ENCODE measurements at places on chromosomes 12 and 14.

GRCh38 chr12:39389399-39390150, 53.3 kb downstream of the KIF21A start:
- DNase-seq, result no peak

DNA sequence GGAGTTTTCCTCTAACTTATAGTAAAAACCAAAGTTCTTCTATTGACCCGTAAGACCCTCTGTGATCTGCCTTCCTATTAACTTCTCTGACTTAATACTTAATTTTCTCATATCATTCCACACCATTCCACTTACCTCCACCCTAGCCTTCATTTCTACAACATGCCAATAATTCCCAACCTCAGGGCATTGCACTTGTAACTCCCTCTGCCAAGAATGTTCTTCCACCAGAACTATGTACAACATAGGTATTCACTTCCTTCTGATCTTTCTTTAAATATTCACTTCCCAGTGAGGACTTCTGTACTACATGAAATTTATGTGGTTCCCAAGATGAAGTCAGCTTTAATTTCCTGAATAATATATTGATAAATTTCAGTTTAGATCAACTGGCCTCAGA, 531.7 kb downstream of the LRFN5 start:
- no peak for DNase-seq

GRCh38 chr12:97275256-97275655, 187.3 kb upstream of the RMST start:
- peak; percentile 57 for DNase-seq

DNA sequence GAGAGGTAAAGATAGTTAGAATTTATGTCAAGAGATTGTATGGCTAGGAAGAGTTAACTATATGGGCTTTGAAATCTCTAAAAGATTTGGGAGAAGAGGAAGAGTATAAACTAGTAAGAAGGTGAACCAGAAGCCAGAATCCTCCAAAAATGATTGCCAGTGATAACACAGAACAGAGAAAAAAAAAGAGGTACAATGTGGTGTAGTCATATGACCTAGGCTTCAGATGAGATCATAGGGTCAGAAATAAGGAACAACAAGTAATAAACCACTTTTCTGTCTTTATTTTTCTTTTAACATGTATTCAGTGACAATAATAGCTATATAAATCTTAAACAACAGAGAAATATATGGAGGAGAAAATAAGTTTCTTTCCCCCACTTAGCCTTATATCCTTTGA, 2.0 kb upstream of the NECAP1 start:
- DNase-seq, result no peak

DNA sequence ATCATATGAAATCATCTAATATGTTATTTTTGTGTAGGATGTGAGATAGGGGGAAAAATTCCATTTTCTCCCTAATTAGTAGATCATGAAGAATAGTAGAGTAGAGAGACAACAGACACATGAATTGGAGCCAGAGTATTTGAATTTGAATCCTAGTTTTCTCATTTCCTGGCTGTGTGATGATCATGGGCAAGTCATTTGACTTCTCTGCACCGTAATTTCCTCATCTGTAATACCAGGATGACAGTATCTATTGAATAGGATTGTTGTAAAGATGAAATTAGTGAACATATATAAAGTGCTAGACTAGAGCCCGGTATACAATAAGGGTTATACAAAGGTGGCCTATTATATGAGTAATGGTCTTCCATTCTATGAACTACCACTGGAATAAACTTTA, 32.2 kb upstream of the PLXNC1 start:
- DNase-seq, result no peak

GRCh38 chr14:37778135-37778943, 182.9 kb downstream of the TTC6 start:
- no peak for DNase-seq

DNA sequence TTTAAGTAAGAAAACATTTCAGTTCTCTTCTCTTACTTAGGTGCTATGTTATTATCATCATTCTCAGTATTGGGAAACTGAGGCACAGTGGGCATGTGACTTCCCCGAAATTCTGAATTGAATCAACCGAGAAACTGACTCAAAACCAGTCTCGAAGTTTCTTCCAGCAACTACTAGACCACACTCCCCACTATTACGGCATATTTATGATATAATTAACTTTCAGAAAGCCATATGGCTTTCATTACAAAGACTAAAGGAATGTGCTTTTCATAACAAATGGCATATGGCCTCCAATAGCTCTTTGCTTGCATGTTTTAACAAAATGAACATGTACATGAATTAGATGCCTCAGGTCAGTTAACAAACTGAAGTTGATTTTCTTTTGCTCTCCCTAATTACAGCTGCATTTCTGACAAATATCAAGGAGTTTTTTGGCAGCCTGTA, 182.9 kb upstream of the SLC38A2 start:
- no peak for DNase-seq

All from ELF-1 (cell line).